ENCODE measurements at places on chromosomes 5 and 9.
A peak's percentile ranks its signal among the peaks of the same experiment; 100 is the strongest.

DNA sequence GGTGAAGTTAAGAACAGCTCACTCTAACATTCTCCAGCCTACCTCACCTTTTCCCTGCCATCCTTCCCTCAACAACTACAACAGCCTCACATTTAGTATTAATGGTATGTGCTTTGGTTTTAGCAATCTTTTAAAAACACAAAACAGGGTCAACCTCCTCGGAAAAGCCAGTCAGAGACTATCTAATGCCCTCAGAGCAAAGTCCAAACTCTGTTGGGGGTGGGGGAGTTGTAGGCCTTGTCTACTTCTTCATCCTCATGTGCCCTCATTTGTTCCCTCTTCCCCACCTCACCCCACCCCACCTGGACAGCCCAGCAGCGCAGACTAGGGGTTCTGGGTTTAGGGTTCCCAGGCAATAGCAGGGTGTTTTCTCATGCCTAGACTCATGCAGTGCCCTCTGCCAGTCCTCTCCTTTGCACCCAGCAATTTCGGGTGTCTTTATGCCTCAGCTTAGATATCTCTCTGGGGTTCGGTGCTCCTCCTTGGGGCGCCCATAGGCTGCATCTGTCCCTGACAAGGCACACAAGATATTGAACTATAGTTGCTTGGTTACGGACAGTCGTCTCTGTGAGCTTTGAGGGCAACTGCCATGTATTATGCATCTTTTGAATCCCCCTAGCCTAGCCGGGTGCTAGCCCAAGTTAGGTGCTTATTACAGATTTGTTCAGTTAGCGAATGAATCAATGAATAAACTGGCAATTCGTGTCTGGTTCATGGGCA, 762 bp upstream of the TCOF1 start:
- no peak for DNase-seq

DNA sequence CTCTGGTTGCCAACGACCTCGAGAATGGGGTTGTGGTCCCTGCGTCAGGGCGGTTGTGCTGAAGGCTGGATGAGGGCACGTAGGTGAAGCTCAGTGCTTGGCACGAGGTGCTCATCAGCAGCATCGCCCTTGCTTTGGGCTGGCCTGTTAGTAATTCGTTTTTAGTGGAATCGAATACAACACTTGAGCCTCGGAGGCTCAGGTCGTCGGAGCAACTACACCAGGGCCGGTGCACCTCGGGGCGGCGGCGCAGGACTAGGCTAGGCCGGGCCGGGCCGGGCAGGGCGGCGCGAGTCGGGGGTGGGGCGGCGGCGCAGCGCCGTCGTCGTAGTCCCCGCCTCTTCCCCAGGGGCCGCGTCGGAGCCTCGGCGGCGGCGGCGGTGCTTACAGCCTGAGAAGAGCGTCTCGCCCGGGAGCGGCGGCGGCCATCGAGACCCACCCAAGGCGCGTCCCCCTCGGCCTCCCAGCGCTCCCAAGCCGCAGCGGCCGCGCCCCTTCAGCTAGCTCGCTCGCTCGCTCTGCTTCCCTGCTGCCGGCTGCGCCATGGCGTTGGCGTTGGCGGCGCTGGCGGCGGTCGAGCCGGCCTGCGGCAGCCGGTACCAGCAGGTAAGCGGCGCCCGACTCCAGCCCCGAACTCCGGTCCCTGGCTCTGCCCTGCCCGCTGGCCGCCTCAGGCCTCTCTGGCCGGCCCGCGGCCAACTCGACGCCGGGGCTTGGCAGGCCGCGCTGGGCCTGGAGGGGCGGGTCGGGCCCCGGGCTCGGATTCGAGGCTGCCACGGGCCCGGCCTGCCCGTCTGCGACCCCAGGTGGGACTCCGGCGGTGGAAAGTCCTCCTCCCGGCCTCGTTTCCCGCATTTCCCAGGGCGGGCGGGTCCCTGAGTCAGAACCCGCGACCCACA, at the start of gene NDFIP1:
Gene NDFIP1, plus strand, starts transcription at position 348 of the 899 bp plus-strand sequence. Its CDS starts 196 bp downstream, at position 544.
- DNase-seq: peak; percentile 83

DNA sequence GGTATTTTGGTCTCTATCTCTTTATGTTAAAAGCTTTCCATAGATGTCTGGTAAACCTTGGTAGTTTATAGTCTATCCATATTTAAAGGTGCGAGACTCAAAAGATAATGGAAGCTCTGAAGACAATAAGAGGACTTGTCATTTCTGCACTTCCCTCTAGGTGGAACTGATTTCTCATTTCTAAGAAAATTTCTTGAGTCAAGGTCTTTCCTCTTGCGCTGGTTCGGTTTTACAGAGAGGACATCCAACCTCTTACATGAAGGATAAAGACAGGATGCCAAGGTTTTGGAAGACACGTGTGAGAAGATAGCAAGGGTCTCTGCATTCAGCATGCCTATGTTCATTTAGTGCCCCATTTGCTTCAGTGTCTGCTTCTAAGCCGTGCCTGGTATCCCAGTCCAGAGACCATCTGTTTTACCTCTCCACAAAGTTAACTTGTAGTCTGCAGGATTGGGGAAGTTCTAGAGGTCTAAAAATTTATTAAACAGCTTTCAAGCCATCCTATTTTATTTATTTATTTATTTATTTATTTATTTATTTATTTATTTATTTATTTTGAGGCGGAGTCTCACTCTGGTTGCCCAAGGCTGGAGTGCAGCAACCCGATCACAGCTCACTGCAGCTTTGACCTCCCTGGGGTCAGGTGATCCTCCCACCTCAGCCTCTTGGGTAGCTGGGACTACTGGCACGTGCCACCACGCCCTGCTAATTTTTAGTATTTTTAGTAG, 41.6 kb downstream of the KIAA1191 start:
- DNase-seq: peak; percentile 7

DNA sequence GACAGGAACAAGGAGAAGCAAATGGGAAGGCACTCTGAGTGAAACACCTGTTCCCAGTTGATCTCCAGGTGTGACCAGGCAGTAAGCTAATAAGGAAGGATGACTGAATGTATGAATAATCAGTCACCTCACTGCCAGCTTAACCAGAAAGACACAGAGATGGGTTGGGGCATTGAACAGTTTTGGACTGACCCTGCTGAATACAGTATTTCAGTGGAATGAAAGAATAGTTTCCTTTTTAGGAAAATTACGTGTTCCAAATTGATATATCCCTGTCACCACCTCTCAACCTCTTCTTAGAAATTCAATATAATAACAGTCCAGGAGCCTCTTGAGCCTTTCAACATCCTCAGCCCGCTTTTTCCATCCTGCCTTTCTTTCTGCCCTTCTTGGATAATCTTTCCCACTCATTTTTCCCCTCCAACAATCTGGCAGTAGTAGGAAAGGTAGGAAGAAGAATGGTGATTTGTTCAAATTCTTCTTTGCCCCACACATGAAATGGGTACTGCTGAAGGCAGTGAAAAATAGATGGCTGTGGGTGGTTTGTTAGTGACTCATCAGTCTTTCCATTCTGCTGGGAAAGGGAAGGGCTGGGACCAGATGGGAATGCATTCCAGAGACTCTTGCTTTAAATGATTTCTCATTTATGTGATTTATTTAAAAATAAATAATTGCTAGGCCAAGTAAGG, 117.9 kb downstream of the ZSWIM6 start:
- no peak for DNase-seq

DNA sequence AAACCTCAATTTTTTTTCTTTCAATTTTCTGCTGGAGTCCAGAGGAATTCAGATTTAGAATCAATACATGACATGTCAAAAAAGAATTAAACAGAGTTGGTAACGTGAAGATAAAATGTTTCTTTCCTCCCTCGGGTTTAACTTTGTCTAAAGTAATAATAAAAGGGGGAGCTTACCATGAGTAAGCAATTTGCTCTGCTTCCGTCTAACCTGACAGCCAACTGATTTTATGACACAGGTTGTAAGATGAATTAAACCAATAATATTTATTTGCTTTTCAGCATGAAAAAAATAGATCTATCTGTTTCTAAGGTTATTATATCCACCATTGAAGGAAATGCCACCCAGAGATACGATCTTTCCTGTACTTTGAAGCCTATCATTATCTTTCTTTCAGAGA, 352.6 kb downstream of the OSTF1 start:
- DNase-seq: no peak

DNA sequence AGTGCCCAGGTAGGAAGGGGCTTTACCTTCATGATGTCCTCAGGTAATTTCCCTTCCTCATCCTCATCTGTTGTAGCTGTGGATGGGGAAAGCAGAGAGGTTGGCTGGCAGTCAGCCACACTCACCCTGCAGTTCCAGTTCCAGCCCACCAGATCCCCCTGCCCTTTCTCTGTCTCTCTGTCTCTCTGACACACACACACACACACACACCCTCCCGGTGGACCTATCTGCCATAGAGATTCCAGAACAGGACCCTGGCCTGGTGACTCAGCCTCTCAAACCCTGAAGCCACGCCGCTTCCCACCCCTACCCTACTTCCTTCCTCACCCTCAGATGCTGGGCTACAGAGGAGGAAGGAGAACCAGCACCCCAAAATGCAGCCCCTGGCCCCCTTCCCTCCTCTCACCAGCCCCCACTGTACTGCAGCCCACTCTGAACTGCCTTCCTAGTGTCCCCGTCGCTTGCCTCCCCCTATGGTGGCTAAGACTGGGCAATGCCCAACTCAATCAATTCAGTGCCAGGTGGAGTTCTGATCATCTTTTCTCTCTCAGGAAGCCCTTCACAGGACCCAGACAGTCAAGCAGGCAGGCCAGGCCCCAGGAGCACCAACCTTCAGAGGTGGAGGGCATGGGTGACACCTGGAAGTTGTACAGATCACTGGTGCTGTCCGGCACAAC, 4.8 kb downstream of the IRF1 start:
- DNase-seq: peak; percentile 46

- DNase-seq: peak; percentile 49
Observed at GRCh38 chr9:131289301-131290035, at the start of gene PLPP7. Gene PLPP7 (plus strand): TSS chr9:131289723. CDS start chr9:131289998, 275 bp downstream.

DNA sequence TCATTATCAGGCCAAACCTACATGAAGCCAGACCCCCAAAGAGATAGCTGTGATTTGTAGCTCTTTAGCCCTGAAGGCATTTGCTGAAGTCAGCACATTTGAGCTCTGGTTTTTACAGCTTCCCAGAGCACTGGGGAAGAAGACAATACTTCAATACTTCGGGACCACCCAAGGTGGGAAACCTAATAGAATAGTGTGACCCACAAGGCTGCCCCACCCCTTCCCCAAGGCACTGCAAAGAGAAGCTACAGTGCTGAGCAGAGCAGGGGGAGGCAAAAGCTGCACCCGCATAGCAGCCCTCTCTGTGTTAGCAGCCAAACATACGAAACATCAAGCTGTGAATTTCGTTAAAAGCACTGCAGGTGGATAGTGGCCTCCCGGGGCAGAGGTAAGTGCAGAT, 87.3 kb downstream of the HSD17B3 start:
- DNase-seq: no peak

DNA sequence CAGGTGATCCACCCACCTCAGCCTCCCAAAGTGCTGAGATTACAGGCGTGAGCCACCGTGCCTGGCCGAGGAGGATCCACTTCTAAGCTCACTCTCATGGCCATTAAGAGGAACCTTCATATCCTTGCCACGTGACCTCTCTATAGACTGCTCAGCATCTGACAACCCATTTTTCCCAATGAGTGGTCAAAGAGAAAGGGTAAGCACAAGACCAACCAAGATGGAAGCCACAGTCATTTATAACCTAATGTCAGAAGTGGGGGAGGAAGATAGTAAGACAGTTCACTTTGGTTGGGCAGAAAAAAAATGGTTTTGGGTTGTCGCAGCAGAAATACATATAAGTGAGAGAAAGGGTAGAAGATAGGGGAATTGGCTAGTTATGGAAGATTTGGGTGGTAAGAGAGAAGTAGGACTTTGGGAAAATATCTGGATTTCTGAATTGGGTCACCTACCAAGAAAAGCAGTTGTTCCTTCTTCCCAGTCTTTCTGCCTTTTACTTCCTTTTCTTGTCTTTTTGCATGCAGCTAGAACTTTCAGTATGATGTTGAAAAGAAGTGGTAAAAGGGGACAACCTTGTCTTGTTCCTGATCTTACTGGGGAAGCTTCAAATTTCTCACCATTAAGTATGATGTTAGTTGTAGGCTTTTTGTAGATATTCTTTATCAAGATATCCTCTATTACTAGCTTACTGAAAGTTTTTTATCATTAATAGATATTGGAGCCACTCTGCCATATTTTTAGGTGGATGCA, 15.6 kb downstream of the SNX2 start:
- peak; percentile 25 for DNase-seq

GRCh38 chr9:100027543-100027942, 71.3 kb downstream of the ERP44 start:
- peak; percentile 25 for DNase-seq

DNA sequence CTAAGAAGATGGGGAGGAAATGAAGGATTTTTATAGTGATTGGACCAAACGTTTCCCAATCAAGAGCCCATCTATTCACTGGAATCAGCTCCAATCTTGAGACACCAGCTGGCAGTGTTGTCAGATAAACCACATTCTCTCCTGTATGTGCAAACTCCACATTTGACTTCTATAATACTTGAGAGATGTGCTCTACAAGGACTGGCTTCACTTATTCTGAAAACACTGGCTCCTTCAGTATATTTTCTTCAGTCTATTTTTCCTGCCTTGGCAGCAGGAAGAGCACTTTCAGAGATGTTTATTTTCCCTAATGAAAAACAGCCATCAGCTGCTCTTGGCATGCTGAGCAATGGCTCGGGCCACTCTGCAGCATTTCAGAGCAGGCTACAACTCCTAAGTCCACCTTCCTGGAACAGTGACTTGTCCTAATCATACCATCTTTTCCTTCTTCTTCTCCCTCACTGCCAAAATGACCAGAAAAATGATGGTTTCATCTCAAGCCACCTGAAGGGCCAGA, 96.9 kb upstream of the FSTL4 start:
- no peak for DNase-seq

DNA sequence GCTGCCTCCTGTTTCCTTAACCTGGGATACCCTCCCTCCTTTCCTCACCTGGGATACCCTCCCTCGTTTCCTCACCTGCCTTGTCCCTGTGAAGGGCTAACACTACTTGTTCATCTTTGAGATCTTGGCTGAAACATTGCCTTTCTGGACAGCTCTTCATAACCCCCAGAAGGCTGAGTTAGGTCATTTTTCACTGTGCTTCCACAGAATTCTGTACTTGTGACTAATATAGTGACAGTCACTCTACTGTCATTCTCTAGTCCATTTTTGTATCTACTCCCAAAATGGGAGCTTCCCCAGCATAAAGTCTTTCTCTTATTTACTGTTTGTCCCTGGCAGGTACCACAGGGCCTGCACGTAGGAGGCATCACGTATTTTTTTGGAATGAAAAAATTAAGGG, 21.5 kb upstream of the DAB2 start:
- peak; percentile 38 for DNase-seq

GRCh38 chr9:136544964-136545691, 720 bp downstream of the NOTCH1 start:
- peak; percentile 47 for DNase-seq

- DNase-seq: peak; percentile 24
Observed at GRCh38 chr9:6645355-6646292, at the start of gene GLDC. Gene GLDC (minus strand): TSS chr9:6645729. CDS start chr9:6645499, 230 bp downstream.

- DNase-seq: peak; percentile 53
Observed at GRCh38 chr5:146130440-146131045, 25.2 kb upstream of the PLAC8L1 start.

DNA sequence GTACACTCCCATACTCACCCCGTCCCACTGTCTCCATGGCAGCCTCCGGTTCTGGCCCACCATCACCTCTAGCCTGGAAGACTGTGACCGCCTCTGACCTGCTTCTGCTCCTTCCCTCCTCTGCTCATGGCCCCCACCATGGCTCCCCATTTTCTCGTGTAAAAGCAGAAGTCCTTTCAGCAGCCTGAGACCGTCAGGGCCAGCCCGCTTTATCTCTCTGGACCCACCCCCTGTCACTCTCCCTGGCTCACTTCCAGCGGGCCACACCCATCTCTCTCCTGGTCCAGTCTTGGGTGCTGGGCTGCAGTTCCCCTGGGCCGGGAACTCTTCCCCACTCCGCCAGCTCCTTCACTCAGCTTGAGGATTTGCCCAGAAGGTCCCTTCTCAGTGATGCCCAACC, 96.0 kb upstream of the RUFY1 start:
- DNase-seq: no peak

Measured in suppressor macrophage treated with lipopolysaccharide for 1 hour (primary cell).